ENCODE measurements at places on chromosomes 3 and 15.

DNA sequence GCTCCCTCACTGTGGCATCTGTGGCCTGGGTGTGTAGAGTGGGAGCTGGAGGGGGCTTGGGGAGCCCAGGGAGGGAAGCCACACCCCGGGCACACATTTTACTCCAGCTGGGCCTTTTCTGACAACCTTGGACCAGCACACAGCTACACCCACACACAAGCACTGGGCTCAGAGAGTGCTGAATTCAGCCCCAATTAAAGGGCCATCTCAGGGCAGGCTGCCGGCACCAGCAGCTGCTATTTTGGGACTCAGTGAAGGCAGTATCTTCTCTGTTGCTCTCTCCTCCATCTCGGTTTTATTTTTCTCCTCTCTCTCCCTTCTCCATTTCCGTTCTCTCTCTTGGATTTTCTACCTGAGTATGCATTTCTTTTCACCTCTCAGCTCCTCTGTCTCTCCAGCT is 19.1 kb upstream of the TBC1D21 start:
- DNase-seq, result no peak

DNA sequence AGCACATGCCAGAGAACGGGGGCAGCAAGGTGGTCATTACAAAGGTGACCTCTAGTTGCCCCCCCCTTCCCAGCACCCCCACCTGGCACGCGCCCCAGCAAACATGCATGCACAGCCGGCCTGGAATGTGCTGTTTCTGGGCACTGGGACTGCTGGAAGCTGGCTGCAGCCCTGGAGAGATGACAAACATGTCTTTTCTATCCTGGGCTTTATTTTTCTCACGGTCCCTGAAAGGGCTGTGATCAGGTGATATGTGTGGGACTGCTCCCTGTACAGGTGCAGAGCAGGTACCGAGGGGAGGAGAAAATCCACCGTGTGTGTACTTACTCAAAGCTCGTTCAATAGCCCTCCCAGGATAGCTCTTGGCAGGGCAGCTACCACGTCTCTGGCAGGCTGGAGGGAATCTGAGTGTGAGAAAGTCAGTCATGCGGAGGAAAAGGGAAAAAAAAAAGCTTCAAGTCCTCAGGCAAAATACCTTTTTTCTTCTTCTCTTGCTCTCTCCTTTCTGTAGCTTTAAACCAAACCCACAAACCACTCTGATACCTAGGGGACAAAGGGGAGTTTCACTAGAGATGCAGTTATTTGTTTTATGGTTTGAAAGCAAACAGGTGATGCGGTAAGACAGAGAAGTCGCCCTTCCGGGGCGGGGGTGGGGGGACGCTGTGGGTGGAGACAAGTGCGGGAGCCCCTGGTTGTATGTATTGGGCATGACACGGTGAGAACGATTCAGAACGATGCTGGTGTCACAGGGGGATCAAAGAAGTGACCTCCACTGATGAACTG is 5.0 kb upstream of the HES1 start:
- DNase-seq, result no peak

DNA sequence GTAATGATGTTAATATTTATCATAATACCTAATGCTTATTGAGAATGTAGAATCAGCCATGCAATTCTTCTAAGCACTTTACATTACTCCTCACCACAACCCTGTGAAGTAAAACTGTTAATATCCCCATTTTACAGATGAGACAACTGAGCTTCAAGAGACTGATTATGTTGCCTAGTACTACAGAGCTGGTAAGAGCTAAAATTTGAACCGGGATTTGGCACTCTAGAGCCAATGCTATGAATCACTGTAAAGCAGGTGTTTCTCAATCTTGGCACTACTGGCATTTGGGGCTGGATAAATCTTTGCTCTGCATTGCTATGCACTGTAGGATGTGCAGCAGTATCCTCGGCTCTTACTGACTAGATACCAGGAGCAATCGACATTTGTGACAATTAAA is 367.7 kb downstream of the MAGI1 start:
- no peak for DNase-seq

- DNase-seq, result no peak
Measured at GRCh38 chr15:33142708-33143107, 51.8 kb downstream of the FMN1 start.

DNA sequence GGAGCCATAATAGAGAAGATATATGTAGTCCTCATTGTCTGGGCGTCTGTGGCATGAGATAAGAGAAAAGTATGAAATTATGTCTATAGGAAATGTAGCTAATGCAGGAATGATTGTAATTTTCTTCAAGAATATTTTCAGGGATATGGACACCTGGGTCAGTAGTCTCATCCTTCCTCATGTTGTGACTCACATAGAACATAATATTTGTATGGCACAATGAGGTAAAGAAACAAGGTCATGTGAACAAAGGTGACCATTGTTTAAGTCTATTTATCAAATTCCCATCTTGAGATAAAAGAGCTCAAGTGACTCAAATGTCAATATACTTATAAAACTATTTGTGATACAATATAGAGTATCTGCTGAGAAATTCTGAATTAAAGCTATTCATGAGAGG is 345.5 kb upstream of the ROBO1 start:
- DNase-seq, result no peak

- no peak for DNase-seq
Measured at GRCh38 chr15:38746211-38746610, 181.6 kb upstream of the RASGRP1 start.

- DNase-seq, result no peak
Measured at GRCh38 chr3:139339219-139339906, 4.5 kb upstream of the MRPS22 start.

- DNase-seq, result no peak
Measured at GRCh38 chr3:15287565-15288330, 44.6 kb downstream of the SH3BP5 start.

DNA sequence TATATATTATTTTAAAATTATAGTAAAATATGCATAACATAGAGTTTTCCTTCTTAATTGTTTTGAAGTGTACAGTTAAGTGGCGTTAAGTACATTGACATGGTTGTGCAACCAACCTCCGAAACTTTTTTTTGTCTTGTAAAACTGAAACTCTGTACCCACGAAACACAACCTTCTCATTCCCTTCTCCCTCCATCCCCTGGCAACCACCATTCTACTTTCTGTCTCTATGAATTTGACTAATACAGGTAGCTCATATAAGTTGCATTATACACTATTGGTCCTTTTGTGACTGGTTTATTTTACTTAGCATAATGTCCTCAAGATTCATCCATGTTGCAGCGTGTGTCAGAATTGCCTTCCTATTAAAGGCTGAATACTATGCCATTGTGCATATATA is 179.4 kb downstream of the SATB1 start:
- no peak for DNase-seq

GRCh38 chr15:23823508-23823907 is 136.4 kb upstream of the NDN start:
- DNase-seq, result no peak

GRCh38 chr3:155991847-155992246 is 121.4 kb downstream of the GMPS start:
- DNase-seq, result no peak

DNA sequence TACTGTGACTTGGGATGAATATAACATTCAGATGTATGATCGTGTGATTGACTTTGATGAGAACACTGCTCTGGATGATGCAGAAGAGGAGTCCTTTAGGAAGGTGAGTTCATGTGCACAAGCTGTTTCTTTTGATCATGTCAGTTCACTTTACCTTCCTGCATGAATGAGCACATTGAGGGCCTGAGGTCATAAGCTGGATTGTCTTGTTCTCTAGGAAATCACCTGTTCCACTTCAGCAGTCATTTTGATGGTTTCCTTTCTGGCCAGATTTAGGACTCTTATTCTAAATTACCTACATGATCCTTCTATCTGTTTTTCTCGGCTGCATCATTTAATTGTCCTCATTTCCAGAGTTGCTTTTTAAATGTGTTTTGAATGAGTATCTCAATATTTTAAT is 4.1 kb downstream of the RCN2 start:
- no peak for DNase-seq

GRCh38 chr3:160676547-160677303 is at the start of gene ARL14:
ARL14 (plus strand) TSS chr3:160677160; CDS start chr3:160677347, 187 bp downstream.
- DNase-seq, result no peak

Data from stimulated activated CD8-positive, alpha-beta memory T cell treated with anti-CD3 and anti-CD28 coated beads, Interleukin-12 subunit alpha, Interleukin-12 subunit beta, amount 100 ng/mL, for 4 hours (primary cell).